ENCODE measurements at places on chromosomes 6 and 20.

DNA sequence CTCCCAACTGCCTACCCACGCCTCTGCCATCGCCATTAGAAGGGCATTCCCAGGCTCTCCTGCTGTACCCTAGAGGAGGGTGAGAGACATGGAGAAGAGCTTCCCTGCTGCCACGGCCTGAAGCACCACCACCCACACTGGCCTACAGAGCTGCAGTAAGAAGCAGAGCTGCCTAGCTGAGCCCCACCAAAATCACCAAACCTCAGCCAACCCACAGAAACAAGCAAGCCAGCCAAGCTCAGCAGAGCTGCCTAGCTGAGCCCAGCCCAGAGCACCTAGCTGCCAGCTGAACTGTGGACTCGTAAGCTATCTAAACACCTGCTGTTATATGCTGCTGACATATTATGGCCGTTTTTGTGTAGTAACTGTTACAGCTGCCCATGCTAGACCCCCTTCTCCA, 149.2 kb downstream of the PCSK2 start:
- no peak for DNase-seq

DNA sequence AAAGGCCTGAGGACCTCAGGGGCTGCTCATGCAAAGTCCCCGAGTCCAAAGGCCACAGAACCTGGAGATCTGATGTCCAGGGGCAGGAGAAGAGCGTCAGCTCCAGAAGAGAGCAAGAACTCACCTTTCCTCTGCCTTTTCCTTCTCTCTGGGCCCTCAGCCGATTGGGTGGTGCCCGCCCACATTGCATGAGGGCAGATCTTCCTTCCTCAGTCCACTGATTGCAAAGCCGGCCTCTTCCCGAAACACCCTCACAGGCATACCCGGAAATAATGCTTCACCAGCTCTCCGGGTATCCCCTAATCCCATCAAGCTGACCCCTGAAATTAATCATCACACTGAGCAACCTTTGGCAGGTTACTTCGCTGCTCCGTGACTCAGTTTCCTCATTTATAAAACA, 33.4 kb downstream of the SPDEF start:
- DNase-seq, result no peak

DNA sequence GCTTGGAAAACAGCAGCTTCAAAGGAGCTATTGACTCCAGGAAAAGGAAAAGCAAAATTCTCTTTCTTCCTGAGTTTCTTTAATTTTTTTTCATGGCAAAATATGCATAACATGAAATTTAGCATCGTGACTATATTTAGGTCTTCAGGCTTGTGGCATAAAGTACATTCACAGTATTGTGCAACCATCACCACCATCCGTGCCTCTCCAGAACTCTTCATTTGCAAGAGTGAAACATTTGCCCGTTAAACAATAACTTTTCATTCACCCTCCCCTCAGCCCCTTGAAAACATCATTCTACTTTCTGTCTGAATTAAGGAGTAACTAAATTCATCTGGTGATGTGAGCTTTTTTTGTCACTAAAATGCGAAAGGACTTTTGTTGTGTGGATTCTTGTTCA, 251.7 kb downstream of the PHACTR1 start:
- DNase-seq, result peak; percentile 26

DNA sequence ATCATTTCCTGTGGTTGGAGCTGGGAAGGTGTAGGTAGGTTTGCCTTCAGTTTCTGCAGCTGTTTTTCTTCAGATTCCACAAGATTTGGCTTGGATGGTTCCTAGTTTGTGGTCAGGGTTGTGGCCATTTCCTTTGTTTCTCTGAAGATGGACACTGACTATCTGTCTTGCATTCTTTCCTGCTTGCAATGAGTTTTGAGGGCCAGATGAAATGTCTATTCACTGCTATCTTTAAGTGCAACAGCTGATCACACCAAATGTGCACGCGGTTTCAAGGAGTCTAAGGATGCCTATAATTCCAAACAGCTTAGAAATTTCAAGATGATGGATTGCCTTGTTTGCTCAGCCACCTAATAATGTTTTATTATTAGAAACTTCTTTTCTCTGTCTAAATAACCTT, 28.4 kb downstream of the IL20RA start:
- no peak for DNase-seq

DNA sequence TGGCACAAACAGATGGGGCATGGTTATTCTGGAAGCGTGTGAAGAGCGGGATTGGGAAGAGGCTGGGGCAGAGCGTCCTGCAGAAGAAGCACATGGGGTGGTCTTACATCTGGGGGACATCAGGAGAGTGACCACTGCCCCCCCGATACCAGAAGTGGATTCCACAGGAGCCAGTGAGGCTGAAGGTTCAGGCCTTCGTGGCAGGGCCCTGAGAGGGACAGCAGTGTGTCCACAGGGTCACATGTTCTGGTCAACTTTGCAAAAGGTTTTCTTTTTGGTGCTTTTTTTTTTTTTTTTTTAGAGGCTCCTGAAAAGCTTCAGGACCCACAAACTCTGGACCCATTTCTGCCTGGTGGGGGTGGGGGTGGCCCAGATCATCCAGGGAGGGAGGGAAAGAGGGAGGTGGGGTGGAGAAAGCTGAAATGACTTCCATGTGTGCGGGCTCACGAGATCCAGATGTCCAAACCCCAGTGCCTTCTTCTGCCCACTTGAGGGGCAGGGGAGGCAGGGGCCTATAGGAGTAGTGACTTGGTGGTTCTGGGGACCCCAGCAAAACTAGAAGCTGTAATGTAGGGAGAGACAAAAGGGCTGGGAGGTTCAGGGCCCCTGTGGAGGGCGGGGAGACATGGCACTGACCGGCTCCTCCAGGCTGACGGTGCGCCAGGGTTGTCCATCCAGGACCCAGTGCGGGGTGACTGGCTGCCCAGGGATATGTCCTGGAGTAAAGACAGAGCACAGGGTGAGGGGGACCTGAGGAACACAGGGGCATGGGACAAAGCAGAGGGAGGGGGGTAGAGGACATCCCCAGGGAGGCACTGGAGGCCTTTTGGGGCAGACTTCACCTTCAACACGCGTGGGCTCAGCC, 2.7 kb downstream of the ADAM33 start:
- no peak for DNase-seq

GRCh38 chr6:6333501-6333900, 13.0 kb upstream of the F13A1 start:
- DNase-seq, result peak; percentile 10

- DNase-seq, result no peak
These were observed 9.3 kb upstream of the SGK2 start for GRCh38 chr20:43549416-43550065.

DNA sequence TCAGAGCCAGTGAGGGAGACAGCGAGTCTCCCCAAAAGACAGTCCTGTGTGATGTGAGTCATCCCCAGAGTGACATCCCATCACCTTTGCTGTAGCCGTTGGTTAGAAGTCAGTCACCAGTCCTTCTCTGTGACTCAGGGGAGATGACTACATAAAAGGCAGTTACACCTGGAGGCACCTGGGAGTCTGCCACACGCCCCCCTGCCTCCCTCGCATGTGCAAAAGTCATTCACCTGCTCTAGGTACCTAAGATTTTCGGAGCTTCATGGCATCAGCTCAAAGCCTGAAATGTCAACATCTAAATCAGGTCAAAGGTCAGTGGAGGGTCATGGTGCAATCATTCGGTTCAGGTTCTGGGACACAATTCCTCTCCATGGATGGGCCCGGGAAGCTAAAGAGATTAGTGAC, 50.3 kb downstream of the PRR18 start:
- no peak for DNase-seq

- no peak for DNase-seq
These were observed 24.4 kb upstream of the ARID1B start for GRCh38 chr6:156752666-156753301.

- peak; percentile 83 for DNase-seq
These were observed 6.6 kb downstream of the TRIM15 start for GRCh38 chr6:30169658-30170614.

- no peak for DNase-seq
These were observed 160.7 kb upstream of the PDE10A start for GRCh38 chr6:165823609-165824326.

DNA sequence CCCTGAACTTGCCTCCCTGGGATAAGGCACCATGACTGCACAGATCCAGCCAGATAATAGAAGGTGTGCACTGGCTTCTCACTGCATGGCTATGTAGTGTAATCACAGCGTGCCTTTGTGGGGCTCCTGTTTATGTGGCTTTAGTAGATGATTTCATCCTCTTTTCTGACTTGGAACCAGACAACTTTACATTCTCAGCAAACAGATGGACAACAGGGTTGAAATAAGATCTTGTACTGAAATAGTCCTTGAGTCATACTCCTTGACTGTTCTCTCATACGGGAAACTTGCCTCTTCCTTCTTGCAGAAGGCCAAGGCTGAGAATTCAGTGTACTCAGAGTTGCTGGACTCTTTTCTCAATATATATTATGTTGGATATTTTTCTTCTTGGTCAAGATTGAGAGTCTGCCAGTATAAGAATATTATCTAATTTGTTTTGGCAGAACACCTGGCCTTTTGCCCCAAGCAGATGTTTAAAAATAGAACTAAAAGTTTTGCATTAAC, 25.0 kb upstream of the RNF144B start:
- no peak for DNase-seq

DNA sequence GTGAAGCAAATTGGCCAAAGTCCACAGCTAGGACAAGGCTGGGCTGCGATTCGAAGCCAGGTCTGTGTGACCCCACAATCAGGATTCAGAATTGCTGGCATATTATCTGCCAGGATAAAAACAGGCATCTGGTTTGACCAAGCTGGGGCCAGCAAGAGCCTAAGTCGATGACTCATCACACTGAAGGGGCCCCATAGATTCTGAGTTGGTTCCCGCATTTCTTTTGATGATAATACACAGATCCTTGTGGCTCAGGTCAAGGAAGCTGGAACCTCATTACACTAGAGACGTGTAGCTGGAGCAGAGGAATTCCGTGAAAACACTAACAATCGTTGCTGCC, 6.5 kb downstream of the KCNB1 start:
- DNase-seq, result no peak

DNA sequence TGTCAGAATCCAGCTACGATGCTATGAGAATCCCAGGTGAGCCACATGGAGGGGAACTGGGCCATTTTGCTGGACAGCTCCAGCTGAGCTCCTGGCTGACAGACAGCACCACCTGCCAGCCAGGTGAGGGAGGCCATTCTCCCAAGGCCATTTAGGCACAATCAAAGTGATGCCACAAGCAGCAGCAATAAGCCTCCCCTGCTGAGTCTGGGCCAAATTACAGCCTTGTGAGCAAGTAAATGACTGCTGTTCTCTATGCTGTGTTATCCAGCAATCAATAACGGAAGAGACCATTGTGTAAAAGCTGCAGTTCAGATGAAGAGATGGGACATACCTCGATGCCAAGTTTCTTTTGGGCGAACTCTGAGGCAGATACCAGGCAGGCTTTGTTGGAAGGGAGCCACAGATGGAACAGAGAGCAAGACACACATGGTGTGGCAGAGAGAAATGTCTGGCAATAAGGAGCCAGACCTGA, 14.0 kb upstream of the SCGN start:
- no peak for DNase-seq

Data from hematopoietic multipotent progenitor cell treated with erythropoietin and hydrocortisone succinate and interleukin-3 and kit ligand, for 6 days (in vitro differentiated cells).